ENCODE measurements at places on chromosomes 6 and 20. TPM values are rescaled to one million over a fixed set of nuclear protein-coding genes. Genes with fewer than 3 reads are reported as not detected.

GRCh38 chr20:39233755-39234154 lies 271.6 kb downstream of the DHX35 start:
- no peak overlapping the region for H3K27ac ChIP-seq
- no peaks in the 10 kb centered on the region for H3K36me3 ChIP-seq
- DNase-seq, result no peak
- H3K4me3 ChIP-seq, result no peak overlapping the region
- peaks cover 4% of the 10 kb centered on the region for H3K4me1 ChIP-seq
- H3K27me3 ChIP-seq, result no peaks in the 10 kb centered on the region

DNA sequence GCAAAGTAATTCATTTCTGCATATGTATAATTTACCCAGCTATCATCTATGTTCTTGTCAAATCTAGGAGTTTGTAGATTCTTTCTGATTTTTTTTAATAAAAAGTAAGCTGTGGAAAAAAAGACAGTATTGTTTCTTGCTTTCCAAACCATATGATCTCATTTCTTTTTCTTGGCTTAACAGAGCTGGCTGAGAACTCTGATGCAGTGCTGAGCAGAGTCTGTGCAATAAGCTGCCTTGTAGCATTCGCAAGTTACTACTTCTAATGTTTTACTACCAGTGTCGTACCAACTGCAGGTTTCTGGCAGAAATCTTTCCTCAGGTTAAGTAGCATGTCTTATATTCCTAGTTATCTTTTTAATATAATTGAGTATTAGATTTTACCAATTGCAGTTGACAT lies 15.6 kb downstream of the RRBP1 start:
- DNase-seq, result no peak
- no peak overlapping the region for H3K4me3 ChIP-seq
- H3K4me1 ChIP-seq, result peaks cover 19% of the 10 kb centered on the region
- H3K36me3 ChIP-seq, result no peaks in the 10 kb centered on the region
- no peak overlapping the region for H3K27ac ChIP-seq
- no peaks in the 10 kb centered on the region for H3K27me3 ChIP-seq

GRCh38 chr6:157346373-157346772 lies 23.1 kb upstream of the TMEM242 start:
- no peak for DNase-seq
- no peaks in the 10 kb centered on the region for H3K27me3 ChIP-seq
- no peak overlapping the region for H3K4me3 ChIP-seq
- no peaks in the 10 kb centered on the region for H3K36me3 ChIP-seq

ARFGEF3 gene
- 3.2 TPM for total RNA-seq

IMPG1 gene
- not detected for total RNA-seq

BCAS1 gene
- total RNA-seq, result not detected

KIF6 gene
- total RNA-seq, result 2.7 TPM

Measured in neural progenitor cell (in vitro differentiated cells).